ENCODE measurements at places on chromosomes 1 and 21. TPM values are rescaled to one million over a fixed set of nuclear protein-coding genes. Genes with fewer than 3 reads are reported as not detected.

DNA sequence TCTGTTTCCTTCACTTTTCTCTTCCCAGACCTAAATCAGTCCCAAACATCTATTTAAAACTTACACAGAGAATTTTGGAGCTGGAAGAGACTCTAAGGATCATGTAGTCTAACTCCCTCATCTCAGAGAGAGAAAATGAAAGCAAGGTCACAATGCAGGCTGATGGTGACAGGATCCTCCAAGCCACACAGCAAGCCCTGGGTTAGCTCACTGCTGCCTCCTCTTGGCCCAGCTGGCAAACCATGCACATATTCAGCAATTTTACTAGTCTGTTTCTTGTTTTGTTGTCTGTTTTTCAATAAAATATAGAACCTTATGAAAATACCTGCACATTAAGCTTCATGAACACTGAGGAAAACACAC lies 27.7 kb upstream of the LY9 start:
- no peak overlapping the region for H3K27ac ChIP-seq
- H3K36me3 ChIP-seq = no peaks in the 10 kb centered on the region
- DNase-seq = no peak
- peaks cover 6% of the 10 kb centered on the region for H3K27me3 ChIP-seq

- no peaks in the 10 kb centered on the region for H3K27me3 ChIP-seq
- H3K4me1 ChIP-seq = peaks cover 10% of the 10 kb centered on the region
- H3K4me3 ChIP-seq = no peak overlapping the region
- DNase-seq = peak; percentile 61
- H3K27ac ChIP-seq = peak overlapping the region; percentile 38
These were observed 5.8 kb downstream of the TOR3A start for GRCh38 chr1:179087665-179088064.

- H3K27ac ChIP-seq = no peak overlapping the region
- no peaks in the 10 kb centered on the region for H3K36me3 ChIP-seq
- peaks cover 11% of the 10 kb centered on the region for H3K4me1 ChIP-seq
These were observed 31.3 kb downstream of the NEK7 start for GRCh38 chr1:198187973-198188588.

- no peak overlapping the region for H3K4me3 ChIP-seq
- DNase-seq = no peak
- H3K27ac ChIP-seq = no peak overlapping the region
- H3K27me3 ChIP-seq = no peaks in the 10 kb centered on the region
These were observed 30.6 kb downstream of the AJAP1 start for GRCh38 chr1:4684864-4685522.

Gene KCNK2
- 0.08 TPM for polyA plus RNA-seq

Gene RASSF5
- polyA plus RNA-seq = 0.23 TPM

Gene SLC1A7
- polyA plus RNA-seq = not detected

Gene CELA2B
- polyA plus RNA-seq = not detected

DNA sequence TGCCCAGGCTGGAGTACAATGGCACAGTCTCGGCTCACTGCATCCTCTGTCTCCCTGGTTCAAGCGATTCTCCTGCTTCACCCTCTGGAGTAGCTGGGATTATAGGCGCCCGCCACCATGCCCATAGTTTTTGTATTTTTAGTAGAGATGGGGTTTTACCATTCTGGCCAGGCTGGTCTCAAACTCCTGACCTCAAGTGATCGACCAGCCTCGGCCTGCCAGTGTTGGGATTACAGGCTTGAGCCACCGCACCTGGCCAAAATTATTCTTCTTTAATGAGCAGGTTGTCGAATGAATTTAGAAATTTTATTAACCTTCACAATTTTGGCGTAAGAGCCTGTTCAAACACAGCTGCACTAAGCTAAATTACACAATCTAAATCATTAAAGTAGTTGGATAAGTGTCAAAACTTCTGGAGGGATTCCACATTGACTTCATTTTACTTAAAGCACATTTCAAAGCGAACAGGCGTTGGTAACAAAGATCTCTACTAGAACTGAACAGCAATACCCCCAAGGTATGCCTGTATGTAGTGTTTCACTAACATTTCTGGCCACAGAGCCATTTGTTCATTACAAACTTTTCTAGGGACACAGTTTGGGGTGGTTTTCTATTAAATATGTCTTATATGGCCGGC lies 5.2 kb upstream of the CTH start:
- no peaks in the 10 kb centered on the region for H3K36me3 ChIP-seq
- H3K27ac ChIP-seq = no peak overlapping the region
- no peak overlapping the region for H3K4me3 ChIP-seq
- H3K4me1 ChIP-seq = peaks cover 9% of the 10 kb centered on the region

DNA sequence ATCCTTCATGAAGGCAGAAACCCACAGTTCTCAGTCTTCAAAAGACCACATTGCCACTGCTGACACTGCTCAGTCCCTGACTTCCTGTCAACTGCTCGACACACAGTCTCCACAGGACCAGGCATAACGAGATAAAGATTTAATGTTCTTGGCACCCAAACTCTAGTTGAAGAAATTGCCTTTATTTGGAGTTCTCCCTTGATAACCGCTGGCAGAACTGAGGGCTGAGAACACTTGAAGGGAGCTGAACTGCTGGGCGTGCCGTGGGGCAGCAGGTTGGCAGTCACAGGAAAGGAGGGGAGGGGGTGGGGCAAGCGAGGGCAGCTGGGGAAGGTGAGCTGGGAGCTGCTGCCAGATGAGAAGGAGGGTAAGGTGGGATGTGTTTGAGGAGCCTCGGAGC lies 15.9 kb downstream of the HENMT1 start:
- no peak overlapping the region for H3K27ac ChIP-seq
- no peaks in the 10 kb centered on the region for H3K27me3 ChIP-seq
- DNase-seq = no peak
- H3K4me3 ChIP-seq = no peak overlapping the region

GRCh38 chr1:118204648-118205047 lies 19.6 kb upstream of the SPAG17 start:
- H3K27me3 ChIP-seq = no peaks in the 10 kb centered on the region
- no peak overlapping the region for H3K27ac ChIP-seq
- no peak overlapping the region for H3K4me3 ChIP-seq
- no peak for DNase-seq
- no peaks in the 10 kb centered on the region for H3K36me3 ChIP-seq

GRCh38 chr1:53467391-53467790 lies 8.2 kb downstream of the DMRTB1 start:
- H3K27ac ChIP-seq = no peak overlapping the region
- DNase-seq = no peak
- H3K4me1 ChIP-seq = no peaks in the 10 kb centered on the region
- no peak overlapping the region for H3K4me3 ChIP-seq
- no peaks in the 10 kb centered on the region for H3K36me3 ChIP-seq

DNA sequence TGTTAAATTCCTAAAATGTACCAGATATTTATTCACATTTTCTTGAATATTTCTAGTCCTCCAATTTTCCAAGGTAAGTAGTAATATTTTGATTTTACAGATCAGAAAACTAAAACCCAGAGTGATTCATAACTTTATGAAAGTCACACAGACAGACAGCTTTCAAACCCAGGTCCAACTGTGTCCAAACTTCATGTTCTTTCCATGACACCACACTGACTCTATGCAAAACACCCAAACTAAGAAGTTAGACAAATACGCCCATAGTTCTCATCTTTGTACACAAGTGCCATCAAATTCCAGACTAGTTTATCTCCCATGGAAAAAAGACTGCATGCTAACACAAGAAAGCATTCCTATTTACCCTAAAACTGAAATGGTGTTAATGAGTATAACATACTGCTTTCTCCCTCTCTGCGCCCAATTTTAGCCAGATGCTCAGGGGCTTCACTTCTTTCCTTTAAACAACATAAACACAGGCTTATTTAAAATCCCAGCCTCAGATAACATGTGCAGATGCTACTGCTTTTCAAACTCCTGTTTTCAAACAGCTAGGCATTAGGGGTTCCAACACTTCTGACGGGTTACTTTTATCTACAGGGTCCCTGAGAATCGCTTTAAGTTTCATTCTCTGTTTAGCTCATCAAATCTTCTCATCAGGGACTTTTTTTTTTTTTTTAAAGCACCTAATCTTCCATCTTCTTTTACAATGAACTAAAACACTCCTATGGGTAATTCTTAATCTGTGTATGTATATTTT lies 44.6 kb downstream of the WASF2 start:
- no peaks in the 10 kb centered on the region for H3K4me1 ChIP-seq
- H3K27me3 ChIP-seq = no peaks in the 10 kb centered on the region
- no peak for DNase-seq
- H3K36me3 ChIP-seq = peaks cover 2% of the 10 kb centered on the region
- no peak overlapping the region for H3K4me3 ChIP-seq

- no peak overlapping the region for H3K4me3 ChIP-seq
- no peaks in the 10 kb centered on the region for H3K36me3 ChIP-seq
- no peak for DNase-seq
- H3K27ac ChIP-seq = no peak overlapping the region
- no peaks in the 10 kb centered on the region for H3K4me1 ChIP-seq
These were observed 104.7 kb downstream of the DAB1 start for GRCh38 chr1:57319165-57319564.

DNA sequence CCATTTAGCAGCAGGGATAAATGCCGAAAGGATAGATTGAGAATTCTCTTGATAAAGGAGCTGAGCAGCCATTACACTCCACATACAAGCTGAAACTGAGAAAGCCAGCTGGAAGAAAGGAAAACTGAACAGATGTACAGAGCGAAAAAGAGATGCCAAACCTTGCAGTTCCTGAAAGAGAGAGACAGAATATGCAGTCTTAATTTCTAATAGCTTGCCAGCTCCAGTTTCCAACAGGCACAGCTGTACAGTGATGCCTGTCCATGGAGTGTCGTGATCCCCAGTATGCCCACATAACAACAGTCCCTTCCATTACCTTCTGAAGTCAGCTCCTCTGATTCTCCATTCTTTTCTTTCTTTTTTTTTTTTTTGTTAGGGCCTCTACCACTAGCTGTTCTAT lies 22.7 kb downstream of the ABL2 start:
- H3K36me3 ChIP-seq = no peaks in the 10 kb centered on the region

All from endothelial cell of umbilical vein (primary cell).